H7 (cell line): ENCODE measurements at places on chromosomes 5 and 9. TPM values are rescaled to one million over a fixed set of nuclear protein-coding genes. Genes with fewer than 3 reads are reported as not detected.

DNA sequence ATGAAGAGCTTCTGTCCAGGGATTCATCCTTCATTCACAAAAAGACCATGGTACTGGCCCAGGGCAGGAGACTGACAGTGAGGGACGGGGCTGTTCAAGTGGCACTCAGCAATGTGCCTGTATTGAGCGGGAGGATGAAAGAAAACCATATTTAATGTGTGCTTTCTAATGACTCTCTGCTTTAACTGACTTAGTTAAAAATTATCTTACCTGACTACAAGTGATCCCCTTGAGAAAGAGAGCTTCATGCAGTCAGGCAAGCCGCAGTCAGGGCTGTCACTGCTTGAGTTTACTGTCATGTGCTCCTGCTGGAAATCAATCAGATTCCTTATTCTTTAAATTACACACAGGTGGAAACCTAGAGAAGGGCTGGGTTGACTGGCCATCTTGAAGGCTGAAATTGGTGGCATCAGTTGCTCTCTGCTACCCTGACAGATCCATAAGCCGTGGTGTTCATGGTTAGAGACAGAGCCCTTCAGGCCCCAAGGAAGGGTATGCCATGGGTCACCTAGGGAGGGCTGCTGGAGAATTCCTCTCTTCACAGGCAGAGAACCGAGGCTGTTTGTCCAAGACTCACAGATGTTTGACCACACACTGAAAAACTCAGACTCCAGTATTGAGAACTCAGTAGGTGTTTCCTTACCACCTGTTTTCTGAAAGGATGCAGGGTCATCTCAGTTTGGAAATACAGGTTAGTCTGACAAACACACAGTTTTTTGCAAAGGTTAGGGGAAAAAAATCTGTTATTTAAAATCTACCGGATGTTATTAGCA lies 70.9 kb downstream of the TRIO start:
- DNase-seq, result peak; percentile 44

DNA sequence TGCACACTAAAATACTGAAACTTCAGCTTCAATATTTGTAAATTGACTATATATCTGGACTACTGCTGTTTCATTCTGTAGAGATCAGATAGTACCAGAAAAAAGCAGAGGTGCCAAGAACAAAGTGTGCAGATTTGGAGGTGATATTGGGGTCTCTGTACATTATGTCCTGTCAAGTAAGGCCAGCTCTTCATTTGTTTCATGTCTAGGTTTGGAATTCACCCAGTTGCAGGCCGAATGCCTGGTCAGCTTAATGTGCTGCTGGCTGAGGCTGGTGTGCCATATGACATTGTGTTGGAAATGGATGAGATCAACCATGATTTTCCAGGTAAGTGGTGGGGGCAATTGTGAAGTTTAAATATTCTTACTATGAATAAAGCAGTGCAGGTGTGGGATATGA lies 96.9 kb downstream of the NNT start:
- no peak for DNase-seq

DNA sequence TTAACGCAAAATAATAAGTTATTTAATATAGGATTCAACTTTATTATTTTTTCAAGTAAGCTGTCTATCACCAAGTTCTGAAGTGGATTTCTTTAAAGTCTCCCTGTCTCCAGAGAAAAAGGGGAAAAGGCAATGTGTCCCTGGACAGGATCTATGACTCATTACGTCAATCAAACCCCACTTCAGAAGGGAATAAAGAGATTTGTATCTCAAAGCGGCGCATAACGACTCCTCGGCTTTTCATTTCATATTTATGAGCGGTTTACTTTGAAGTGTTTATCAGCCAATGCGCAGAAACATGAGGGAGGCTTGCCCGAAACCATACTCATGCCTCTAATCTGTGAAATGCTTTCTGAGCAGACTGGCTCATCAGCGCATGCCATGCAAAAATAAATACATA lies 938.6 kb upstream of the WWC1 start:
- DNase-seq, result no peak

GRCh38 chr9:123187131-123187530 lies 81.3 kb downstream of the STRBP start:
- DNase-seq, result no peak

- peak; percentile 75 for DNase-seq
Observed at GRCh38 chr9:113787871-113788270, 88.2 kb upstream of the ZNF618 start.

DNA sequence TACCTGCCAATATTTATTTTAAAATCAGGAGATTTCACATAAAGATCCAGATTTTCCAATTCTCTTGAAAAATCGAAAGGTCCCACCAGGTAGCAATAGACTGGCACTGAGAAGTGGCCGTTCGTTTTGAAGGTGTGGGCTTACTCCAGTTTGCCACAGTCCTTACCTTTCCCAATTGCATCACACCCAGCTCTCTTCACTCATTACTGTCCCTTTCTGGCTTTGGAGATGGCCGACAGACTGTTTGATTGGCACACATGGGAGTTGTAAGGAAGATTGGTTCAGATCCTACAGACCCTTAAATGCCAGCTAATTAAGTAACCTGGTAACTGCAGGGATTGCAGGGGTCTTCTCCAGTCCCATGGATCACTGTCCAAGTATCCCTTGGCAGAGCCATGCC lies 68.7 kb upstream of the LARP1 start:
- DNase-seq, result no peak

GRCh38 chr5:64754066-64754465 lies 14.4 kb downstream of the SREK1IP1 start:
- DNase-seq, result no peak

GRCh38 chr9:82412586-82413305 lies 424.2 kb downstream of the SPATA31D1 start:
- no peak for DNase-seq

- peak; percentile 87 for DNase-seq
Observed at GRCh38 chr5:180605554-180606214, 14.4 kb upstream of the SCGB3A1 start.

DNA sequence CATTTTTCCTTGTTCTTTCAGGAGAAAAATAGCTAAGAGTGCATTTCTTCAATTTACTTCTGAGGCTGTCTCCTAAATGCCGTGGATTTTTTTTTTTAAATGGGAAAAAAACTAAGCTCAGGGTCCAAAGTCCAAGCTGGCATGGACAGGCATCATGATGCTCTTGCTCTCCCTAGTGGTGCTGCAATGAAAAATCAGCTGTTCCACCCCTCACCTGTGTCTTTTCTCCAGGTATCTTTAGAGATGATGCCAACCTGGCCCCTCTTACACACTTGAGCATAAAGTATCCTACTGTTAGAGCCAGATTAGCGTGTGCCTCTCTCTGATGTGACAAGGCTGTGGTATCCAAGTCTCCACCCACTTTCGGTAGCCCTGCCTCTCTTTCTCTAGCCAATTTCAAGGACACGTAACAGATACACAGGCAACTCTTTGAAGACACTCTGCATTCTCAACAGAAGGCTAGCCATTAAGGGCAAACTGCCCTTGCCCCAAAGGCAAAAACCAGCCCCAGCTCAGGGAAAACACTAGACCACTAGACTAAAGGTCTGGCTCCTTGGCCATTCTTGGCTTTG lies 208.8 kb downstream of the SAXO1 start:
- peak; percentile 13 for DNase-seq

DNA sequence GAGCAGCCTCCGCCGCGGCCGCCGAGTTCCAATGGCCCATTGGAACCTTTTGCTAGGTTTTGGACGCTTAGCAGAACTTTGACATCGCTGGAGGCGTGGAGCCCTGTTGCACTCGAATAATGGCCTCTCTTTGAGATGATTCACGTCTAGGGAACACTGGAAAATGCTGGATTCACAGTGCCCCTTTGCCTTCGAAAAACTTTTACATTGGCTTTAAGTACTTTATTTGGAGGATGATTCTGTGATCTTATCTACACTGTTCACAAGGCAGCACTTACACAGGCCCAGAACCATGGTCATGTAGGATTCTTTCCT lies 536 bp upstream of the PPIC start:
- DNase-seq, result no peak

DNA sequence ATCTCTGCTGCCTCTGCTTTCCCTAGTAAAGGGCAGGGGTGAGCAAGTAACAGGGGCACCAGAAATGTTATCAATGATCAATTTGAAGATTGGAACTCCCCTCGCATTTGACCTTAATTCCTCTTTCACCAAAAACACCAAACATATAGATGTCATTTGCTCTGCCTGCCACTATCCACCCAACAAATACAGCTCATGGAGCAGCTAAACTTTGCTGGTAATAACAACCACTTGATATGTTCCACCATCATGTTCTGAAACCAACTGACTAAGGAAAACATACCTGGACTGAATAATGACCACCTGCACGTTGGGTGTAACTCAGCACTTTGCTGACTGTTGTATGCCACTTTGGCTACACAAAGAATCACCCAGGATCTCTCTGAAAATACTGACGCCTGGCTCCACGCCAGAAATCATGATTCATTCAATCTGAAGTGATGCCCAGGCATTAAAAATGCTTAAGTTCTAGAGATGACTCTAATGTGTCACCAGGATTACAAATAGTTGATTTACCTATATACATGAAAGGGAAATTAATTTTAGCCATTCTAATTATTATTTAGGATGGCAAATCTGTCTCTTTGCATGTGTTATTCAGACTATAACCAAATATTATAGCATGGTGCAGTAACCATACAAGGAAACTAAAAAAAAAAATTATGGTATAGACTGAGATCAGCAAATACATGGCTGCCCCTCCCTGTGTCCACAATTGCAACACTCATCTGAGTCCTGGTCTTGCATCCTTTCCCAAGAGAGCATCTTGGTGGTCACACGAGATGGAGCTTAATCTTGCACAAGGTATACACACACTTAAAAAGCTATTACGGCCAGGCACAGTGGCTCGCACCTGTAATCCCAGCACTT lies 43.1 kb upstream of the TTC39B start:
- no peak for DNase-seq

DNA sequence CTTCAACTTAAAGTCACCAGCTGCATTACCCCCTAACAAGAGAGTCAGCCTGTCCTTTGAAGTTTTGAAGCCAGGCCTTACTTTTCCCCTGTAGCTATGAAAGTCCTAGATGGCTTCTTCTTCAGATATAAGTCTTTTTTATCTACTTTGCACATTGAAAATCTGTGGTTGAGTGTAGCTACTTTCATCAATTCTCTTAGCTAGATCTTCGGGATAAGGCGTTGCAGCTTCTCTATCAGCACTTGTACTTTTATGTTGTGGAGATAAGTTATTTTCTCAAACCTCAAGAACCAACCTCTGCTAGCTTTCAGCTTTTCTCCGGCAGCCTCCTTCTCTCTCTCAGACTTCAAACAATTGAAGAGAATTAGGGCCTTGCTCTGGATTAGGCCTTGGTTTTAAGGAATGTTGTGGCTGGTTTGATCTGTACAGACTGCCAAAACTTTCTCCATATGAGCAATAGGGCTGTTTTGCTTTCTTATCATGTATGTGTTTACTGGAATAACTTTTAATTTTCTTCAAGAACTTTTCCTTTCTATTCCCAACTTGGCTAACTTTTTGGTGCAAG lies 21.6 kb downstream of the CATSPER3 start:
- no peak for DNase-seq

DNA sequence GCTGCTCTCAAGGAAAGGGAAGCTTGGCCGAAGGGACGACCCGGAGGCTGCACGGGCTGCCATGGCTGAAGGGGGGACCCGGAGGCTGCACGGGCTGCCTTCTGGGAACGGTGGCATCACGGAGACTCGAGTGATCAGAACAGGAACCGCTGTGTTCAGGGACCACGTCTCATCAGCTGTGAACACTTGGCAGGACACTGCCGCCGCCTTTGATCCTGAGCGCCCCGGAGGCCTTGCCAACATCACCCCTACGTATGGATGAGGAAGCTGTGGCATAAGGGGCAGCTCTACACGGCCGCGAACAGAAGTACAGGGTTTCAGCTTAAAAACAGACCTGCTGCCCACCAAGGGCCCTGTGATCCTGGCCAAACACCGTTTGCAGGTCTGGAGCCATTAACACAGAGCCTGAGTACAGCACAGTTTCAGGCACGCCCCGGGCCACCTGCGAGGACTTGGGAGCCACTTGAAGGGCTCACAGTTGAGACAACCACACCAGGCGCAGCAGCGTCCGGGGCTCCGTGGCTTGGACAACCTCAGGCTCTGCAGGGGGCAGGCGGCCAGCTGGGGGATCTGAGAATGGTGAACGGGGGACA lies 23.9 kb upstream of the TERT start:
- no peak for DNase-seq

GRCh38 chr5:125103459-125103858 lies 357.0 kb upstream of the ZNF608 start:
- DNase-seq, result no peak

DNA sequence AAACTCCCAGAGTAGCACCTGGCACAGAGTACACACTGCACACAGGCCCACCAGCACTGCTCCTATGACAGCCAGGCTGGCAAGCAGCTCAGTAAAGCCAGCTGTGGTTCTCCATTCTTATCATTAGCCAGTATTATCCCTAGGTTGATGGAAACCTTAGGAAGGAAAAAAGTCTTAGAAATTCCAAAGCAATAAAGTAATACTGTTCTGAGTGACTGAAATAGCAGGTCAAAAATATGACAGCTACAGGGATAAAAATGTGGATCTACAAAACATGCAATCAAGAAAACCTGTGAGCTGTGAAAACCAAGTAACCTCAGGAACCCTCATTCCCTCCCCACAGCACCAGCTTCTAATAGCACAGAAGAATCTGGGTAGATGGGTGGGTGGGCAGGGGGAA lies 403.5 kb downstream of the SPOCK1 start:
- no peak for DNase-seq

DNA sequence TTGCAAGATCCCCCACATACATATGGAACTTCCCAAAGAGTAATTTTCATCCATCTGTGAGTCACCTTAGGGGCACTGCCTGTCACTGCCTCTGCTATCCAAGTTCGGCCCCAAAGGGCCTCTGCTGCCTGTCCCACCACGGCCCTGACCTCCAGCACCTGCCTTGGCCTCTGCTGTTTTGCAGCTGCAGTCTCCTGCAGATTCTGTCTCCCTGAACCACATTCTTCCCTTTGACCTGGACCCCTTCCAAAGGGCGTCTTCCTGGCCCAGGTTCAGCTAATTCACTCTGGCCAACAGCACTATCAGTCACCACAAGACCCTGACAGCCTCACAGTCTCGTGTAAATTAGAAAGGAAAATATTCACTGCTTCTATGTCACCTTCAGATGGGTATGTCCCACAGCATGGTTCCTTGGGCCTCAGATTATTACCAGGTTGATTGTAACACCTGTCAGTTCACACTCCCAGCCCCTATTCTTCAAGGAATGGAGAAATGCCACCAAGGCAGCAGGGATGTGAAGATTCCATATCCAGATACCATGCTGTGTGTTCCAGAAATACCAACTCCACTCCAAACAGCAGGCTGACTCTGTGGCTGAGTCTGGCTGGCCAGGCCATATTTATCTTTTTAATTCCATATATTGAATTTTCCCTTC lies 479.3 kb downstream of the ARHGEF28 start:
- DNase-seq, result no peak

DNA sequence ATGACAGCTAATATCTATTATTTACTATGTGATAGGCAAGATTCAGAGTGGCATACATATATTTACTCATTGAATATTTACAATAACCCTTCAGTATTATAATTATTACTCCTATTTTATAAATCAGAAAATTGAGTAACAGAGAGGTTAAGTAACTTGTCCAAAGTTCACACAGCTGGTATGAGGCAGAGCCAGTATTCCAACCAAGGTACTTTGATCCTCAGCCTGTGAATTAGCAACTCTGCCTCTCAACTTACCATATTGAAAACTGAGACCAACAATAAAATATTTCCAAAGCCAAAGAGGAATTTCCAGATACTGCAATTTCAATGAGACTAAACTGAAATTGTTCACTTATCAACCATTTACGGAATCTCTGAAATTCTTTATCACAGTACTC lies 67.9 kb upstream of the TSLP start:
- no peak for DNase-seq

ENHO gene
- 33.3 and 35.1 TPM in 2 replicates for total RNA-seq

GGTA1 gene
- not detected in 2 replicates for total RNA-seq

PCDHB3 gene
- total RNA-seq, result 0.21 and 0.26 TPM in 2 replicates

DBH gene
- 0.07 TPM in 1 of 2 replicates, not detected in the other for total RNA-seq

PCDHA11 gene
- 10.0 and 10.2 TPM in 2 replicates for total RNA-seq

DHFR gene
- total RNA-seq, result 63.1 and 67.6 TPM in 2 replicates
